ENCODE measurements at places on chromosomes 5 and 9. TPM values are rescaled to one million over a fixed set of nuclear protein-coding genes. Genes with fewer than 3 reads are reported as not detected.

Gene FUT7
- not detected for total RNA-seq

Gene DCTN3
- 98.4 TPM for total RNA-seq

DNA sequence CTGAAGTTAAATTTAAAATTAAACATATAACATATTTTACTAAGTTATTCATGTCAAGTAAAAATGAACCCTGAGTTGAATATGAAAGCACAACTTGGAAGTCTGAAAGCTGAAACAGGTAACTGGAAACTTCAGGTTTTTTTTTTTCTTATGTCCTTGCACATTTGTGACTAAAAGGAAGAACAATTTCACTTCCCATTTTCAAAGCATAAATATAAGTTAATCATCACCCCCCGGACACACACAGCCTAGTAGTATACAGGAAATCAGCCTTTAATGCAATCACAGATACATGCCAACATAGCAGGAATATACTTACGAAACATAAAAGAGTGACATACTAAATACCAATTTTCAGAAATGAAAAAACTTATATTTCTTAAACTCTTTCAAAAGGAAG lies 225.9 kb downstream of the RFX3 start:
- no peak for DNase-seq

Gene MSX2
- 0.36 TPM for total RNA-seq

Gene IL5
- not detected for total RNA-seq

Gene IFNA17
- not detected for total RNA-seq

Gene LCN6
- not detected for total RNA-seq

DNA sequence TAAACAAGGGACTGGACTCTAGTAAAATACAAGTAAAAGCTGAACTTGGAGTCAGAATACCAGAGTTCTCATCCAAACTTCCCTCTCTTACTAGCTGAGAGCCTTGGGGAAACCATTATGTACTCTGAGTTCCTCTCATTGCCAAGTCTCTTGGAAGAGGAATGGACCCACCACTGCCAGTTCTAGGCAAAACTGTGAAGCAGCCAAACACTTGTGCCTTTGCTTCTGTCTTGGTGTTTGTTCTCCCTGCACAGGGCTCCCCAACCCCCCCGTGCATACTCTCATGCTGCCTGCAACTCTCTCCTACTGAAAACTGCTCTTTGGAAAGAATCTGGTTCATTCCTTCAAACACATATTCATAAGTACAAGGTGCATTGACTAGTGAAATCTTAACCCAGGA lies 102.6 kb downstream of the PDZD2 start:
- no peak for DNase-seq

Gene STPG3
- not detected for total RNA-seq

- DNase-seq, result no peak
Measured at GRCh38 chr5:178768371-178769260, 38.2 kb upstream of the ZNF354A start.

DNA sequence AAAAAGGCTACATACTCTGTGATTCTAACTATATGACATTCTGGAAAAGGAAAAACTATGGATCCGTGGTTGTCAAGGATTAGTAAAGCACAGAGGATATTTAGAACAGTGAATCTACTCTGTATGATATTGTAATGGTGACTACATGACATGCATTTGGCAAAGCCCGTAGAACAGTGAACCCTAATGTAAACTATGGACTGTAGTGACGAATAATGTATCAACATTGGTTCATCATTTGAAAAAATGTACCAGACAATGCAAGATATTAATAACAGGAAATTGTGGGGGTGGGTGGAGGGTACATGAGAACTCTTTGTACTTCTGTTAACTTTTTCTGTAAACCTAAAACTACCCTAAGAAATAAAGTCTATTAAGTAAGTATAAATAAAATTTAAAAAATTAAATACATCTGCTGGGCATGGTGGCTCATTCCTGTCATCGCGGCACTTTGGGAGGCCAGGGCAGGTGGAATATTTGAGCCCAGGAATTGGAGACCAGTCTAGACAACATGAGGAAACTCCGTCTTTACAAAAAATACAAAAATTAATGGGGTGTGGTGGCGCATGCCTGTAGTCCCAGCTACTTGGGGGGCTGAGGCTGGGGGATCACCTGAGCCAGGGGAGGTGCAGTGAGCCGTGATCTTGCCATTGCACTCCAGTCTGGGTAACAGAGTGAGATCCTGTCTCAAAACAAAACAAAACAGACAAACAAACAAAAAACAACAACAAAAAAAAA lies 101.7 kb upstream of the TBC1D2 start:
- DNase-seq, result no peak

DNA sequence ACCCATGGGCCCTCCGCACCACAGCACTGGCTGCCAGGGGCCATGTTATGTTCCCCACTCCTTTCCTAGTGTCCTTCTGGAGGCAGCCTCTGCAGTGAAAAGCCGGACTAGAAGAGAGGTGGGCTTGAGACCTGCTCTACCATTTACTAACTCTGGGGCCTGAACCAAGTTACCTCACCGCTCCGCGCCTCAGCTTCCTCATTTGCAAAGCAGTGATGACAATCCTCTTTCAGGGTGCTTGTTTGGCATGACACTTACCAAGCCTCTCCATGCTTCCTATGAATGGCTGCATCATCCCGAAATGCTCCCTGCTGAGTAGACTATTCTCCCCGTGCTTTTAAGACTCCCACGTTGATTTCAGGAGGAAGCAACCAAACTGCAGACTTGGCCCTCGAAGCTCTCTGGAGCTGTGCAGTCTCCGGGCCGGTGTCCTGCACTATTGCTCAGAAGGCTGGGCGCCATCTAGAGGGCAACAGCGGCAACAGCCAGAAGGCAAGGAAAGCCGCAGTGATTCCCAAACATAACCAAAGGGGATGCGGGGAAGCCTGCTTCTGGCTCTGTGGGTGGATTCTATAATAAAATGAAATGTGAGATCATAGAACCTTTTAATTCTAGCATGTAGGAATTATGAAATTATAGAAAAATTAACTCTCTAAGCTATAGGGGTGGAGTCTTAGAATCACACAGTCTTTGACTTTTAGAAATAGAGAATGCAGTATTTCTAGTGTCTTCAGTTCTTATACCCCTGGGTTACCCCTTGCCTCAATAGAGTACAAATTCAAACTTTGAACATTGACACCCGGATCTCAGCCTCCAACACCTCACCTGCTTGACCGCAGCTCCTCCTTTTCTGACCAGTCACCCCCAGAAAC lies 599.8 kb upstream of the BRINP1 start:
- peak; percentile 57 for DNase-seq

Gene PCDHGC5
- total RNA-seq, result 3.7 TPM

Gene MATR3
- 333 TPM for total RNA-seq

DNA sequence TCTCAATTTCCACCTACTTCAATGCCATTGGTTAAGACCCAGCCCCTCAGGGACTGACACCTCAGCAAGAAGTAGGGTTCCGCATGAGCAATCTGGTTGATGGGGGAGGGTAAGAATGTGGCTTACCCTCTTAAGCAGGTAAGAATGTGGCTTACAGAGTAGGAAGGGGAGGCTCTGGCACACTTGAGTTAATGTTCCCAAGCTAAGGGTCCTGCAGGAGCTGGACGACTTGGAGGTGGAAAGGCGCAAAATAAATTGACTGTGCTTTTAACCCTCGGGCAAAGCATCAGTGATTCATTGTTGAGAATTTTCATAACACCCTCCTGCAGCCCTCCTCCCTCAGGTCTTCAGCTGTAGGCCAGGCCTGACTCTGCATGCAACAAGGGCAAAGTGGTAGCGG lies 24.9 kb upstream of the ADRA1B start:
- DNase-seq, result no peak

GRCh38 chr9:16401701-16402100 lies 468.8 kb downstream of the BNC2 start:
- DNase-seq, result no peak

Gene ENHO
- 1.1 TPM for total RNA-seq

DNA sequence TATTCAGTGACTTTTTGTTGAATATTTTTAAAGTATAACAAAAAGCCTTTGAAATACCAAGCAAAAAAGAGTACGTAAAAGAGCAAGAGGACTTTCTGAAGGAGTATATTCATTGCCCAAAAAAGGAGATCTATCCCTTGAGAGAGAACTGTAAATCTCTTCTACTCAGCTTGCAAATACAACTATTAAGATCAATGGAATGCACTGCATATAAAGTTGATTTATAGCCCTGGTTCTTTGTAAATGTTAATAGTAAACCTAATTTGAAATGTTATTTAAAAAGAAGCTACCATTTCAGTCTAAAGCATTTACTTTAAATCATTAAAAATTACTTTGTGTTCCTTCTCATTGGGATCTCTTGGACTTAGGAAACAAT lies 168.1 kb downstream of the PDE4D start:
- DNase-seq, result no peak

DNA sequence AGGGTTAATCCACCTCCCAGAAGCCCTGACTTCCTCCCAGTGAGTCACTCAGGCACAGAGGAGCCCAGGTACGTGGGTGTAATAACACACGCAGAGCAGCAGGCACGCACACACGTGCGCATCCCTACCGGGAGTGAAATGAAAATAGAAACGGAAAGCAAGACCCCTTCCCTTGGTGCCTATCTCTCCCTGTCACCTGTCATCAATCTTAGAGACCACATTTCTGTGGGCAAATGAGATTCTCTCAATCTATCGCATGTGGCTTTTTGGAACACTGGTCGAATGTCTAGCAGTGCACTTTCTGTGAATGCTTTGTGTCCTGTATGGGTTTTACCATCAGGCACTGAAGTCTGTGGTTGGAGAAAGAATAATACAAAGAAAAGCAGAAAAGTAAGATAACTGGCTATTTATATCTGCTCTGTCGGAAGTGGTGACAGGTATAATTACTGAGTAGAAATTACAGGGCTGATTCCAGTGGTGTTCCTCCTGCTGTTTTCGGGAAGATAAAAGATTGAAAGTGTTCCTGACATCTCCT lies 137.7 kb upstream of the GRIA1 start:
- peak; percentile 14 for DNase-seq

DNA sequence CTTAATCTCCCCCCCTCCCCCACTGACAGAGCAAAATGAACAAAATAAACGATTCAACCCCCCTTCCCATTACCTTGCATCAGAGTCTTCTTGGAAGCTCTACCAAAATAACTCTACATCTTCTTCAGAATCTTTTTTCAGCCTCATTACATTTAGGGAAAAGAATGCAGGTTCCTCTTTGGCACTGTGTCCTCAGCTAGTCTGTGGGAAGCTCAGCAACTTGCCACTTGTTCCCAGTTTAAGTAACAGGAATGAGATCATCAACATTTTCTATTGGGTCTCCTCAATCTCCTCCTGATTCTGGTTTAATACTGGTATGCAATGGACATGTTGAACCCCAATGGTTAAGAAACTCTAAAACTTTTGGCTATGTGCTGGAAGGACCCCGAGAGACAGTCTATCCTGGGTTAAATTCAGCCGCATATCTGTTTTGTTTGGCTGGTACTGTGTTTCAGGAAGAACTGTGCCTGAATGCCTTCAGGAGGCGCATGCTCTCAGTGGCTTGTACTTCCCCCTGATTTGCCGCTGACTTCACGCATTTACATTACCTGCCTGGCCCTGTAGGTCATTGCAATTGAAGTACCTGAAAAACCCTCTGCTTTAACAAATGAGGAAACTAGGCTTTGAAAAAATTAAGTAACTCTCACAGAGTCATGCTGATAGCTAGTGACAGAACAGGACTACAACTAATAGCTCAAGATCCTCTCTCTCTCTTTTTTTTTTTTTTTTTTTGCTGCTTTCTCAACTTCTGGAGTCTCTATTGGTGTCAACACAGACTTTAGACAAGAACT lies 78.1 kb upstream of the HMHB1 start:
- no peak for DNase-seq

DNA sequence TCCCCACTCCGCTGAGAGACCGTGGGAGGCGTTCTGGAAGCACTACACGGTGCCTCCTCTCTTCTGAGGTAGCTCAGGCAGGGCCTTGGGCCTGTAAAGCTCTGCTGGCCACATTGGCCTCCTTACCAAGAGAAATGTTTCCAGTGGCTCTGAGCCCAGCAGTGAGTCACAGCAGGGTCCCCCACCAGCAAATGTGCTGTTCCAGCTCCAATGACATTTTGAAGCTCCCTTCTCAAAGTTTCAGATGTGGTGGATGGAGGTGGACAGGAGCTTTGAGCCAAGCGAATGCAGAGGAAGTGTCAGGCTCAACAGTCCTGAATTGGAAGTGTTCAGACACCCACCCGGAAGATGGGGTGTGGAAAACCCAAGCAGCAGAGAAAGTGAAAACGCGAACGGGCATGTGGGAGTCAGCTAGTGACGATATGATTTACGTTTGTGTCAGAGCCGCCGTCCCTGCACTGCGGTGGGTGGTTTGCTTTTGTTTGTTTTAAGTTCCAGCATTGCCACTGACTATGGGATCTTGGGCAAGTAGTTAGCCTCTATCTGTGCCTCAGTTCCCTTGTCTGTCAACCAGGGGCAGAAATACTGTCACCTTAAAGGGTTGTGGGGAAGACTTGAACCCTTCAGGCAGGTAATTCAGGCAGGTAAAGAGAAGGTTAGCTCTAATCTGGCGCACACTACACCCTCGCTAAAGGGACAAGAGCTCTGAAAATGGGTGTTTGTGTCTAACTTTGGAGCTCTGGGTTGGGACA lies 38.2 kb downstream of the C5orf15 start:
- no peak for DNase-seq

GRCh38 chr9:8600914-8601680 lies 801.5 kb upstream of the DMAC1 start:
- DNase-seq, result no peak

Data from A172 (cell line).